ENCODE measurements at places on chromosomes 3 and 15.
A peak's percentile ranks its signal among the peaks of the same experiment; 100 is the strongest.

- DNase-seq: no peak
Observed at GRCh38 chr3:110318108-110318507, 753.5 kb upstream of the NECTIN3 start.

DNA sequence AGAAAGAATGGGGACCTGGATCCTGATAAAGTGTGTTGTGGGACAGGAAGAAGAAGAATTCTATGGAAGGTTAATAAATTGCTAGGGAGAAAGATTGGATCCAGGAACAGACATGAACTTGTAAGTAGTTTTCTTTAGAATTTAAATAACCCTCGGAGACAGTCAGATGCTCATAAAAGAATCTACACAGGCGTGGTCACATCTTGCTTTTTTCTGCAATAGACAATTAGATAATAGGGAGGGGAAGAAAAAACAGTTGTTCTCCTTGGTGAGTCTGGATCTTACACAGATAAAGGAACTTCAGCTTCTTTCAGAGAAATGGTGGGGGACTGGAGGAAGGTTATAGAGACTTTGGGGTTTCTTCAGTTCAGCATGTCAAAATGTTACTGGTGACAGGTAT is 232.6 kb downstream of the ALCAM start:
- no peak for DNase-seq

DNA sequence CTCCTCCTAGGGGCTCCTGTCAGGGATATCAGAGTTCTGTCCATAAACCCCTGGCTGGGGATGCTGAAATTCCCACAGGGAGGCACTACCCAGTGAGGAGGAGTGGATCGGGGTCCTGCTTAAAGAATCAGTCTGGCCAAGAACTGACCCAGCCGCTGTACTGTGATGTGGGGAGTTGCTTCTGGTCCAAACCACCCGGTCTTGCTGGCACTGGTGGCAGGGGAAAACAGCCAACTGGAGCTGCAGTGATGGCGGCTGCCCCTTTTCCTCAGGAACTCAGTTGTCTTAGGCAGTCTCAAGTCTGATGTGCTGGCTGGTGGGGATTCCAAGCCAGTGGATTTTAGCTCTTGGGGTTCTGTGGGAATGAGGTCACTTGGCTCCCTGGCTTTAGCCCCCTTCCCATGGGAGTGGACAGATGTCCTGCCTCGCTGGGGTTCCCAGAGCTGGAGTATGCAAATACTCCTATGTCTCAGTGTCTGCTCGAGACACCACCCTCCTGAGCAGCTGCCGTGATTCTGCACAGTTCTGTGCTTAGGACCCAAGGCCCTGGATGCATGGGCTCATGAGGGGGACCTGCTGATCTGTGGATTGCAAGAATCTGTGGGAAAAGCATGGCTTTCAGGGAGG is 97.1 kb downstream of the SLC25A26 start:
- DNase-seq: no peak

DNA sequence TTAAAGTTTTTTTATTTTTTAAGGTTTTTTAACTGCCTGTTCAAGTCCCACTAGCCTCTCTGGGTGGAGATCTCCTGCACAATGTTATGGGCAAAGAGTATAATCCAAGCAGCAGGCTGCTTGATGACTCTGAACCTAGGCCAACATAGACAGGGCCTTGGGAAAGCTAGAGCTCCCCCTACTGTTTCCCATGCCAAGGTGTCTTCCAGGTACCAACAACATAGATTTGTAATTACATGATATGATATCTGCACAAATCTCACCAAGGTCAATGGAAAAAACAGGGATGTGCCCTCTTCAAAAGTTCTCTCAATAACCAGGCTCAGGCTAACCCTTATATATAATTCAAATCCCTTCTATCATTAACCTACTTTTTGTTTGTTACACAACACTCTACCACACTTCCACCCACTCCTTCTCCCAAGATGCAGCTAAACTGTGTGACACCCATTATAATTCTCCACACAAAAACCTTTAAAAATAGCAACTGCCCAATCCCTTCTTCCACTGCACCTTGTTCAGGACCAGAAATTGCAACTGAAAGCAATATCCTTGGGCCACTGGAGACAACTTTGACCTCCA is 43.8 kb downstream of the RBM15B start:
- peak; percentile 69 for DNase-seq

DNA sequence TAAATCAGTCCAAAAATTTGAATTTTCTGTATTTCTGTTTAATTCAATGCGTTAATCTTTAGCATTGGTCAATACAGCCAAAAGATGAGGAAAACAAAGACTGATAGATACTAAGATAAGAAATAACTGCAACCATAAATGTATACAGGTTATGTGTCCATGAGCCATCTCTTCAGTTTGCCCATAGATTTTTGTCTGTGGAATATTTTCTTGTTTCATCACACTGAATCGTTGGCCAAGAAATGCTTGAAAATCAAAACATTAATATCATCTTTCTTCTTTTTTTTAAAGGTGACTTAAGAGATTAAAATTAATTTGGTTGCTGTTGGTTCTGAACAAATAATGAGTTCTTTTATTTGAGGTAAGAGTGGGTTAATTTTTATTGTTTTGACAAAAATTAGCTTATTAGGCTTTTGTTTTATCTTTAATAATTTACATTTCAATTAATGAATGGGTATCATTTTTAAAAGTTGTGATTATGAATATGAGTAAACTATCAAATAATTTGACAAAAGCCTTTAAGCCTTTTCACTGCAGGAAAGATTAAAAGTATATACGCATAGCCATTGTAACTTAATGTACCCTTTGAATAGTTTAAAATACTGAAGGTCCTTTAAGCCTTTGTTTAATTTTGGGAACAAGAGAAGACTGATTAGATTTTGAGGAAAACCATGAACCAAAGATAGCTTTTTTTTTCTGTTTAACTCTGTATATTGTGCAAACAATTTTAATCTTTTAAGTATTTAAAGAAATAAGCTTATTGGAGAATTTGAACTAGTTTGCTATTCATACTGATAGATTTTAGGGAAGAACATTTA is 14.7 kb upstream of the CHD2 start:
- DNase-seq: no peak

DNA sequence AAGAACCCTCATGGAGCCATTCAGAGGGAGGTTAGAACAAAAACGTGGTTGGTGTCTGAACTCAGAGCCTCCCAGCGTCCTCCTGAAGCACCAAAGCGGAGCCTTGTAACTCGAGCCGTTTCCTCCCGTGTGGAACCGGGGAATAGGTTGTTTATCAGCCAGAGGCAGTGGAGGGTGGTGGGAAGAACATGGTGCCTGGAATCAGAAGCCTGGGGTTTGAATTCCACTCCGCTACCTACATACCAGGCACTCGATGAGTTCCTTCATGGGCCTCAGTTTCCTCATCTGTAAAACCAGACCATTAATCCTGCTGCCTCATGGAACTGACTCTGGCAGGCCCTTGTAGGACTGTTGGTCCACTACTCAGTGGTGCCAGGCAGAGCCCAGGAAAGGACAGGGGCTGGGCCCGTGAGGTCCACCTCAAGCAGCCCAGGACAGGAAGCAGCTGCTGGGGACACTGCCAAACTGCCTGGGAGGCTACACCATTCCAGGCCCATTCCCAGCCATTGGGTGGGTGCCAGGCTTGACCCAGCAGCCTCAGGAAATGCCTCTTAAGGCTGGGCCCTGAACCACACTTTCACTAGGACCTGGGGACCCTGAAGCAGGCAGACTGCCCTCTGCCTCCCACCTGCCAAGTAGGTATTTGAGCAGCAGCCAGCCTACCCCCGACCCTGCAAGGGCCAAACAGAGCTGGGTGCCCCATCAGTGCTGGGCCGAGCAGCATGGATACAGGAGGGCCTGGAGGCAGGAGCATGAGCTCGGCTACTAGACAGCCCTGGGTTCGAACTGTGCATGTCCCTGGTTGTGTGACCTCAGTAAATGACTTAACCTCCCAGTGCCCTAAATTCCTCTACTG is 33.4 kb downstream of the PRKCD start:
- DNase-seq: peak; percentile 53

- DNase-seq: no peak
Observed at GRCh38 chr15:29050870-29051269, 165.1 kb downstream of the APBA2 start.

DNA sequence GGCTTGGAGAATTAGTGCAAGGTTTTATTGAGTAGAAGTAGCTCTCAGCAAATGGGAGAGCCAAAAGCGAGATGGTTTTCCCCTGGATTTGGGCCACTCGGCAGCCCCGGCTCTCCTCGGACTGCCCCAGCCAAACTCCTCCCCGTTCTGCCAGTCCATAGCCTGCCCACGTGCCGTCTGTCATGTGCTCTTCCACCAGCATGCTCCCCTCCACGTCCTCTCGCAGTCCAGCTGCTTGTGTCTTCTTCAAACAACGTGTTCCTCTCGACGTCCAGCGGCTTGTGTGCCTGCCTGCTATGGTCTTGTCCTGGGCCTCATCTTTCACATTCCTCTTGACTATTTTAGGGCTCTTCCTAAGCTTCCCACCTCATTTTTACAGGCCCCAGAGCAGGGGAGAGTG is 16.7 kb upstream of the SECISBP2L start:
- DNase-seq: no peak

- no peak for DNase-seq
Observed at GRCh38 chr3:65619451-65619881, 419.3 kb downstream of the MAGI1 start.

DNA sequence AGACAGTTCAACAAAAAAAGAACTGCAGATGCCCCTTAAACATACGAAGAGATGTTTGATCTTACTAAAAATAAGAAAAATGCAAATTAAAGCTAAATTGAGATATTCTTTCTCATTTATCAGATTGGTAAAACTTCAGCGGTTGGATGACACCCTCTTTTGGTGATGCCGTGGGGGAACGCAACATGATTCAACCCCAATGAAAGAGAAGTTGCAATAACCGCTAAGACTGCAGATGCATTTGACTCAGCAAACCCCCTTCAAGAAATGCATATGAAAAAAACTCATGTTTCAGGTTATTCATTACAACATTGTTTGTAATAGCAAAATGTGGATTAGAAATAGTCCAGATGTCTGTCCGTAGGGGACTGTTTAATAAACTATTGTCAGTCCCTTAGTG is 3.6 kb downstream of the KLHL6 start:
- no peak for DNase-seq

DNA sequence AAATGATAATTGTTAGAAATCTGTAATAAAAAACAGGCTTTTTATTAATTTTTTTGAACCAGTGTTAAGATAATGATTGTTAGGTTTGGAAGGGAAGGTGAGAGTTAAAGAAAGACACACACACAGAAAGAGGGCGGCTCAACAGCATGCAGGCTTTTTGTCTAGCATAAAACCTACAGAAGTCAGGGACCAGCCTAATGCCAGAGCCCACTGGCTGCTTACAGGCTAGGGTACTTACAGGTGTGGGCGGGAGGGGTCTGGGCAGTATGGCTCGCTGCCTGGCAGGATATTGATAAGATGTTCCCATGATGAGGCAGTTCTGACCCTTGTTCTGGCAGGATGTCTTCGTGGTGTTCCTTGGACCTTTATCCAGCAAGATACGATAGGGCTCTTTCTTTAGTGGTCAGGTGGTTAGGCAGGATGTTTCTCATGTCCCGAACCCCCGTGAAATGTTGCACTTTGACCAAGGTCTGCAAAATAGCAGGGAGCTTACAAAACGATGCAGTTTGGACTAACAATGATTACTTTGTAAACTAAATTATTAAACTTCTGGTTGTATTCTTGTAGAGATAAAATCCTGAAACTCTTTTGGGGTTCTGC is 84.7 kb downstream of the DCUN1D1 start:
- DNase-seq: no peak

DNA sequence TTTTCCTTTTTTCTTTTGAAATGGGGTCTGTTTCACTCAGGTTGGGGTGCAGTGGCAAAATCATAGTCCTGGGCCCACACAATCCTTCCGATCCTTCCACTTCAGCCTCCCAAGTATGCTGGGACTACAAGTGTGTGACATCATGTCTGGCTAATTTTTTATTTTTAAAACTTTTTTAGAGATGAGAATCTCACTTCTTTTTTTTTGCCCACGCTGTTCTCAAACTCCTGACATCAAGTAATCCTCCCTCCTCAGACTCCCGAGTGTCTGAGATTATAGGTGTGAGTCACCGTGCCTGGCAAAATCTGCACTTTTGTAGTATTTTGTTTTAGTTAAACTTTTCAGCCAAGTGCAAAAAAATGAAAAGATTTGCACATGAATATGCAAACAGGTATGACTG is 171.0 kb downstream of the FNDC3B start:
- DNase-seq: no peak

Data from iPS-NIHi11 (cell line).